ENCODE measurements at places on chromosomes 3 and 15.
A peak's percentile ranks its signal among the peaks of the same experiment; 100 is the strongest.

- ATAC-seq, result no peak
Observed at GRCh38 chr15:83665480-83665879, 11.6 kb downstream of the ADAMTSL3 start.

DNA sequence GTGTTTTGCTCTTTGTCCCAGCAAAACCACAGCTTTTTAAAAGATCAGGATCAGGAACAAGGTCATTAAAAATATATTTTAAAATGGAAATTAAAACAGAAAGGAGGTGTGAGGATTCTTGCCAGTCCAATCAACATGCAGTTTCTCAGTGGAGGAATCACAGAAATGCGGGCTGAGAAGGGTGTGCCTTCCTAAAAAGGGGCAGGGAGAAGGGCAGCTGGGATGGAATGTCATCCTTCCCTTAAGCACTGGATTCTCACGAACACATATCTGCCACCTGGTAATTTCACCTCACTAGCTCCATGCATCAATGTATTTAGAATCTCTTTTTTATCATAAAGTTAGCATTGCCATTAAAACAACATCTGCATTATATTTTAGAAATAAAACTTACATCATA is 21.4 kb downstream of the ABI3BP start:
- no peak for ATAC-seq

DNA sequence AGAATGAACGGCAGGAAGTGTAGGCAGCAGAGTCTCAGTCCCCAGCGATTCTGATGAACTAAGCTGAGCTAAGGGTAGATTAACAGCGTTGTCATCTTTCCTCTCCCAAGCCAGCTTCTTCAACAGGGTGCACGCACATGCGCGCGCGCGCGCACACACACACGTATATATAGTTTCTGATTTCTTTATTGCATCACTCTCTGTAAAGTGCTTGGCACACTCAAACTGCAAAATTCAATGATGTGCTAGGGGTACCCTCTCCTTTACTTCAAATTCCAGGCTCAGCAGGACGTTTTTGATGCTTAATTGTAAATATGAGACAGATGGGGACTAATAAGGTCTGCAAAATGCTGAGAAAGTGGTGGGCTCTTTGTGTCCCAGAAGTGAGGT is 26.1 kb upstream of the VPS8 start:
- peak; percentile 52 for ATAC-seq

DNA sequence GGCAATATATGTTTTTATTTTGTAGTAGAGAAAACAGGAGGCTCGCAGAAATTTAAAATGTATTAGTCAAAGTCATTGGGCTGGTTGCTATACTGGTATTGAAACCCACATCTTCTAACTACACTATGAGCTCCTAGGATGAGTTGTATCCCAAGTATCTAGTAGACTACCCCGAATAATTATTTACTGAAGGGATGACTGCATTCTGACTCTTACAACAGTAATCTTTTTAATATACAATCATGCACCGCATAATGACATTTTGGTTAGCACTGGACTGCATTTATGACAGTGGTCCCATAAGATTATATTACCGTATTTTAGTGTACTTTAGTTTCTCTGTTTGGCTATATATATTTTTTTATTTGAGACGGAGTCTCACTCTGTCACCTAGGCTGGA is 15.3 kb downstream of the PIGB start:
- no peak for ATAC-seq

DNA sequence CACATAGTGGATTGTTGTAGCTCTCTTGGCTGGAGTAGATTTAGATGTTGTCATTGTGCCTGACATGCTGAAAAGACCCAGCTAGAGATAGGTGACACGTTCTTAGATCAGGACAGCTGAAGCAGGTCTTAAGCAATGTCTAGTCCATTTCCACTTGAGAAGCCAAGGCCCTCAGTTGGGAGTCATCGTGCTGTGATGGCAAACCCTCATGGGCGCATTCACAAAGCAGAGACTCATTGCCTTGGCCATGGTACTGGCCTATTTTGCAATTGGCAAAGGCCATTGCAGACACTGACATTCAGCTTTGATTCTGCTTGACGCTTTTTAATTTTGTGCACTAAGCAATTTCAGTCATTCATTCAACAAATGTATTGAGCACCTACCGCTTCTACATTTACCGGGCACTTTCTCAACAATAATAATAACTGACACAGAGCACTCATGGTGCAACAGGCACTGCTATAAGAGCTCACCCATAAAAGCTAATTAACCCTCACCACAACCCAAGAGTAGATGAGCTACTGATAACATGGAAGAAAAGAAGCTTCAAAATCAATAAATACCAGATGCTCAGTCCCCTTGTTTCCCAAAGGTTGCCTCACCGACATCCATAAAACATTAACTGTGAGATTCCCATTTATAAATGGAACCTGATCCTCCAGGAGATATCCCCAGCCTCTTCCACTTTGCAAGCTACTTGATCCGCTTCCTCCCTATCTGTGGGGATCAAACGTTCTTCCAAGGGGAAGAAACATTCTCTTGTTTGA is 200.1 kb downstream of the TLE3 start:
- ATAC-seq, result no peak

DNA sequence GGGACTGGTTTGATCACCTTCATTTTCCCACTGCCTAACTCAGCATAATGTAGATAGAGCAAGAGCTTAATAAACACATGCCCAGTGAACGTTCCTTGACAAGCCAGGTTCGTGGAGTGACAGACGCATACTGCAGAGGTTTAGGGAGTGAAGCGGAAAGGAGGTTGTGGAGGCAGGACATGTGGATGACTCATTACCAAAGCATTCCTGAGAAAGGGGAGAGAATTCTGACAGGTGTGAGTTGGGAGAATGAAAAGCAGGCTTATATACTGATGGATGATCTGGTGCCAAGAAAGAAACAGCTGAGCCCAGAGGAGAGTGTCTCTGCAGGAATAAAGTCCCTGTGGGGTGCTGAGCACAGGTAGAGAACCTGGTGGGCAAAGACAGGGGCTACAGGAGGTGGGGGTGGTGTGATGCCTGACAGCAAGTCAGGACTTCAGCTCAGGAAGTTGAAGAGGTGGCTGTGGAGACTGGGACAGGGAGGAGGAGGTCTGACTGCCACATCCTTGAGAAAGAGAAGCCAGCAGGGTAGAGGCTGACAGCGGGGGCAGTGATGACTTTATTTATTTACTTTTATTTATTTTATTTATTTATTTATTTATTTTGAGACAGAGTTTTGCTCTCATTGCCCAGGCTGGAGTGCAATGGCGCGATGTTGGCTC is 2.4 kb upstream of the RPL29 start:
- ATAC-seq, result no peak

DNA sequence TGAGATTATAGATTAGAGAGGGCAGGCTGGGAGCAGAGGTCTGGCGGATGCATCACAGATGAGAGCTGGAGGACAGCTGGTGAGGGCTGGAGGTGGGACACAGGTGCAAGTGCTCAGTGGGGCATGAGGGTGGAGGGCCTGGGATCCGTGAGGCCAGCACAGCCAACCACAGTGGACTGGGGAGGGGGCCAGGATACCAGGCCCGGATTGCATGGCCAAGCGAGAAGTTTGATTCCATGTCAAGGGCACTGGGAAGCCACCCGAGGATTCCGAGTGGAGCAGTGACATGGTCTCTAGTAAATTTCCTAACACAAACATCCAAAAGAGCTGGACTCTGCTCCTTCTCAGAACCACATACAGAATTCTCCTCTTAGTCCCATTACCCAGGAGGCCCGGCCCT is 44.0 kb upstream of the SLC41A3 start:
- ATAC-seq, result no peak

- peak; percentile 78 for ATAC-seq
Observed at GRCh38 chr3:10344147-10344943, 23.4 kb upstream of the SEC13 start.
